ENCODE measurements at places on chromosomes 2 and 18.

DNA sequence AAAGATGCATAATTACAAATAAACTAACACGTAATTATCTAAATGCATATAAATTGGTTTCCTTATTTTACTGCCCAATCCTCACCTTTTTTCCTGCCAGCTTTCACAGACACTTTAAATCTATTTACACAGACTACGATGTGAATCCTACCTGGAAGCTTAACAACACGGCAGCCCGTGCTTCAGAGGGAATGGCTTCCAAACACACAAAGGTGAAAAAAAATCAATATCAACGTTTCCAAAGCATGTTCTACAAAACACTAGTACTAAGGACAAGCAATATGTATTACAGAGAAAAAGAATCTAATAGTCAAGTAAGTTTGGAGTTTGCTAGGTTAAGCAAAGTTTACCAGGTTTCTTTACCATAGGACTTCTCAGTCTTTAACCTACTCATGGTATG lies 4.4 kb downstream of the MAP4K3 start:
- no peak for DNase-seq

DNA sequence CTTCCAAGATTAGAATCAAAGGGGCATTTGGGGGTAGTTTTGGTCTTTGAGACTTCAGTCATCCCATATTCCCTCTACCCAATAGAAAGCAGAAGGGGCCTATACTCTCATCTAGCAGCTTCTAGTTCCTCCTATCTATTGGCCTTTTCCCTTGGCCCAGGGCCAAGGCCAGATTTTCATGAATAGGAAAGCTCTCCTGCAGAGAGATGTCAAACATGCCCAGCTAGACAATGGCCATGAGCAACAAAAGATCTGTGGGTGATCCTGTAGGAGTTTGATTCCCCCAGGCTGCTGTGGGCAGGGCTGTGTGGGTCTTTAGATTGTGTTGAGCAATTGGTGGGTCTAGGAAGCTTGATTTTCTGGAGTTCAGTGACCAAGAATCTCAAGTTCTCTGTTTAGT lies 2.9 kb upstream of the ADCYAP1 start:
- DNase-seq = no peak

DNA sequence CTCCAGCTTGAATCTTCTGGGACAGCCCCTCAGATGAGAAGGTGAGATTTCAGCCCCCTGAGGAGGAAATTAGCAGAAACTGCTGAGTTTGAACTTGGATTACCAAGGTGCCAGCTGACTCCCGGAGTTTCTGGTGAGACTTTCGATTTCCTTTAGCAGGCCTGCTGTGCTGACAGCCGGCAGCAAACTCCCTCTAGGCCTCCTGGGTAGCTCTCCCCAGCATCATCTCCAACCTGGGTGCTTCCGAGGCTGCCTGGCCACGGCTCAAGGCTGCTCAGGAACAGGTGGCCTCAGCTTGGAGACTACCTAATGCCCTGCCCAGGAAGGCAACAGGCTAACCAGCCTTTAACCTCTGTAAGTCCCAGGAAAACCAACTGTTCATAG lies 16.5 kb downstream of the SDC1 start:
- no peak for DNase-seq

DNA sequence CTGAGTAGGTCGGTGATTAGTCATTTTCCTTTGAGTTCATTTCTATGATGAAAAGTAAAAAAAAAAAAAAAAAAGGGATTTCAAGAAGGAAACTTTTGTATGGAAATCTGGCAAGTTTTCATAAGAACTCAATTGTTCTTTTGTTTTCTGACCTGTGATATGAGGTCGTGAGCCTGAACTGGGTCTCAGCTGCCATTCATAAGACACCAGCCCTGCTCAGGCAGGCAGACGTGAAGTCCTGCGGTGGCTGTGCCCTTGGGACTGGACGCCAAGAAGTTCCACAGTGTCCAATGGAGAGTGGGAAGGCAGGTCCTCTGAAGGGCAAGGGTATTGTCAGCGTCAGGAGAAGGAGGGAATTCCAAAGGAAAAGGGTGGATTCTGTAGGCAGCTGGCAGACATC lies 183.9 kb downstream of the NCK2 start:
- no peak for DNase-seq

DNA sequence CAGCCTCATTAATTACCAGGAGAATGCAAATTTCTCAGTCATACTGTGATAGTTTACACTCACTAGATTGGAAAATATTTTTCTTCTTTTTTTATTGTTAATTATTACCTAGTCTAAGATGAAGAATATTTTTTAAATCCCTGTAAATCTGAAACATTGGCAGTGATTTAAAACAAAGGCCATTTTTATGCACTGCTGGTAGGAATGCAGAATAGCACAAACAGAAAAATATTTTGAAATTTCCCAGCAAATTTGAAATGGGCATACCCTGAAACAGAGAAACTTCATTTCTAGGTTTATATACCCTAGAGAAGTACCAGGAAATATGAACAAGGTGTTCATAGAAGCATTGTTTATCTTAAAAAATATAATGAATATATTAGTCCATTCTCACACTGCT lies 31.0 kb downstream of the DYNAP start:
- no peak for DNase-seq

- no peak for DNase-seq
These were observed 201.8 kb downstream of the KLHL29 start for GRCh38 chr2:23586741-23587306.

GRCh38 chr2:23940718-23941620 lies 706 bp downstream of the UBXN2A start:
- no peak for DNase-seq

GRCh38 chr2:224551693-224552092 lies 33.5 kb downstream of the CUL3 start:
- DNase-seq = no peak

GRCh38 chr2:210399440-210400041 lies 77.0 kb downstream of the LANCL1 start:
- peak; percentile 17 for DNase-seq

GRCh38 chr2:102233132-102233884 lies 46.5 kb downstream of the IL1RL2 start:
- no peak for DNase-seq

- DNase-seq = no peak
These were observed 927.5 kb downstream of the ERBB4 start for GRCh38 chr2:211611061-211611518.

- DNase-seq = no peak
These were observed 1.7 kb downstream of the CYBRD1 start for GRCh38 chr2:171524018-171524401.

- no peak for DNase-seq
These were observed 18.1 kb downstream of the TEX51 start for GRCh38 chr2:126916744-126917143.

DNA sequence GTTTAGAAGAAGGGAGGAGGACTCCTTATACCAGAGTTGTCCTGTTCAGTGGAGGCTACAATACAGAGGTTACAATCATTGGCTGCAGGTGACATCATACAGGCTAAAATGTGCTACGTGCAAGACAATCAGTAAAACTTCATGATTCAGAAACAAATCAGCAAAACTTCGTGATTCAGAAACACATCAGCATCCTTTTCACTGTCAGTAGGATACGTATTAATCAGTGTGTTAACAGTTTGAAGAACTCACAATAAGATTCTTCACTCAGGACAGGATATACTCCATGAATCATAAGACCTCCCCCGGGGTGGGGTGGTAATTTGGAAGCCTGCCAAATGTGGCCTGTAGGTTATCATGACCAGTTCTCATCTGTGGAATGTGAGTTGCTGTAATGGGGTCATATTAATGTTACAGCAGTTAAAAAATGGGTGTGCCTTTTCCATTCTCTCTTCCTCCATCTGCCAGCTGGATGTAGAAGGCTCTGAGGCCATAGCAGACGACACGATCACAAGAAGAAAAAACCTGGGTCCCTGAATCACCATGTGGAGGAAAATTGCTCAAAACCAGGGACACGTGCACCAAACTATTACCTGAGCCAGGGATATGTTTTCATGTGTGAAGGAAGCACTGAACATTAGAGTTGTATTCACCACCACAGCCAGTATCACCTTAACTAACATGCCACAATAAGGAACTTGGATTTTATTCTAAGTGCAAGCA lies 134.8 kb upstream of the CREB1 start:
- DNase-seq = no peak

GRCh38 chr2:240478346-240479110 lies 43.1 kb downstream of the GPC1 start:
- DNase-seq = no peak

DNA sequence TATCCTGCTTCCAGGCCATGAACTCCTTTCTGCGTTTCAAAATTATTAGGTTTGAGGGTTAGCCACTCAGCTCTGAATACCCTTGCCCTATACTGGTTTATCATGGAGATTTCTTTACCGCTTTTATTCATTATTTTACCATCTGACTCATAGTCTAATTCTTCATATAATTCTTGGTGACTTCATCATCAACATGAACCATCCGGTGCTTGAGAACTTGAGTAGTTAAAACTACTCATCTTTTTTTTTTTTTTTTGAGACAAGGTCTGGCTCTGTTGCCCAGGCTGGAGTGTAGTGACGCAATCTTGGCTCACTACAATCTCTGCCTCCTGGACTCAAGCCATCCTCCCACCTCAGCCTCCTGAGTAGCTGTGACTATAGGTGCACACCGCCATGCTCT lies 94.2 kb upstream of the LHCGR start:
- no peak for DNase-seq

- no peak for DNase-seq
These were observed 182.5 kb downstream of the PRKCE start for GRCh38 chr2:45833968-45834344.

GRCh38 chr2:136019306-136019705 lies 33.9 kb upstream of the DARS1 start:
- DNase-seq = no peak

All from forelimb muscle (tissue), 1 donor.